Pons (tissue), 1 donor: ENCODE measurements at places on chromosomes 1 and 21.

GRCh38 chr1:228650141-228650540 is 85.1 kb upstream of the RHOU start:
- no peak for DNase-seq

DNA sequence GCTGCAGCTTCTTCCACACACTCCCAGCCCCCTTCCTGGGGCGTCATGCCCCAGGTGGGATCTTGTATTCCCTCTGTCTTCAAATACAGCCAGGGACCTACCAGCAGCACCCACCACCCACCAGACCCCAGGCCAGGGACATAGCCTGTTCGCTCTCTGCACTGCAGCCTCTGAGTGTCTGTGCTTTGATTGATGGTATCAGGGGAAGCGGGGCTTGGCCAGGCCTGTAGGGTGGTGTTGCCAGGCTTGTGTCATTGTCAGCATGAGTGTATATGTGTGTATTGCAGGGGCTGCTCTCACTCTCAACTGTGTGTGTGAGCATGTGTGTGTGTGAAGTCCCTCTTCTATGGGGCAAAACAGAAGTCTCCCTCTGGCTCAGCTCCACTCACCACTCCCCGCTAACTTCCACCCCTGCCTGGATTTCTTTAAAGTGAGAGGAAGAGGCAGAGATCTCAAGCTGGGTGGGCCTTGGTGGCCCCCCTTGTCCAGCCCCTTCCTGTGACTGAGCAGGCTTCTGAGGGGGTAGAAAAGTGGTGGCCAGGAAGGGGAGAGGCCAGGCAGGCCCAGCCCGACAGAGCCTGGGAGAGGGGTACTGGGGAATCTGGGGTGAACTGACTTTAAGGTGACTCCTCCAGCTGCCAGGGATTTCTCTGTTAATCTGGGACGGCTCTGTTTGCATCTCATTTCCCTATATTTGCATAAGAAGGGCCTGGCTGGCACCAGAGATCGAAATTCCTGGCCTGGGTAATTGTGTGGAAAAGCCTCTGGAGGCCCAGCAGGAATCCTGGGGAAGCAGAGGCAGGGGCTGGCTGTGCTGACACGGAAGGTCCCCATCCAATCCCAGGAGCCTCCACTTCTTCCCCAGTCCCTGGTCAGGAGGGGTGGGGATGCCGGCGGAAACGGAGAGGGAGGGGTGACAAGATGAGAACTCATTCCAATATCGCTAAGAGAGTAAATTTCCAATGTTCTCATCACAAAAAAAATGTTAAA is 18.6 kb upstream of the ADGRB2 start:
- DNase-seq, result no peak

DNA sequence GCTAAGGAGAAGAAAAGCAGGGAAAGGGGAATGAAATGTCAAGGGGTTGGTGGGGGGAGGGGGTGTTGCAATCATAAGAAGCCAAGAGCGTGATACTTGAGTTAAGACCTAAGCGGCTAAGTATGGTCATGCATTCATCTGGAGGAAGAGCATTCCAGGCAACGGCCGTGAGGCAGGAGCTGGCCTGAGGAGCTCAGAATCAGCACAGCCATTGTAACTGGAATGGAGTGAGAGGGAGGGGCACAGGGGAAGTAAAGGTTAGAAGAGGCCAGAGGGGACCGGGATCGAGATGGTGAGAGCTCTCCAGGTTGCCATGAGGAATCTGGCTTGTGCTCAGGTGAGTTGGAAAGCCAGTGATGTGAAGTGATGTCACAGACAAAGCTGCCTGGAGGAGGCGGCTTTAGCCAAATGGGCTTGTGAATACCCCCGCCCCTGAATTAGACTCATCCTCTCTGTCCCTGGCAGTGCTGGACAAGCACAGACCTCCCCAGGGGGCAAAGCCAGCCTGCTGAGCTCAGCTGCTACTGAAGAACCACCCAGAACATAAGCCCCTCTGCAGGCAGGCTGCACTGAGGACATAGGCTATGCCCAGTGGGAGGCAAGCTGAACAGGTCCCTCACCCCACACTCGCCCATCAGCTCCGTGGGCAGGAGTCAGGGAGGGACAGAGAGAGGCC is 61.1 kb upstream of the LAPTM5 start:
- no peak for DNase-seq

- DNase-seq, result no peak
These were observed 46.4 kb downstream of the PRKACB start for GRCh38 chr1:84190455-84190854.

GRCh38 chr1:27383039-27383605 is at the start of gene CD164L2:
Gene CD164L2 (minus strand): TSS chr1:27383333. CDS start chr1:27383239, 94 bp downstream.
- DNase-seq, result no peak
